ENCODE measurements at places on chromosomes 7 and 10.

- no peak for DNase-seq
Measured at GRCh38 chr10:58081353-58081752, 186.3 kb downstream of the IPMK start.

GRCh38 chr10:7277867-7278266 lies 133.0 kb downstream of the SFMBT2 start:
- DNase-seq, result no peak

DNA sequence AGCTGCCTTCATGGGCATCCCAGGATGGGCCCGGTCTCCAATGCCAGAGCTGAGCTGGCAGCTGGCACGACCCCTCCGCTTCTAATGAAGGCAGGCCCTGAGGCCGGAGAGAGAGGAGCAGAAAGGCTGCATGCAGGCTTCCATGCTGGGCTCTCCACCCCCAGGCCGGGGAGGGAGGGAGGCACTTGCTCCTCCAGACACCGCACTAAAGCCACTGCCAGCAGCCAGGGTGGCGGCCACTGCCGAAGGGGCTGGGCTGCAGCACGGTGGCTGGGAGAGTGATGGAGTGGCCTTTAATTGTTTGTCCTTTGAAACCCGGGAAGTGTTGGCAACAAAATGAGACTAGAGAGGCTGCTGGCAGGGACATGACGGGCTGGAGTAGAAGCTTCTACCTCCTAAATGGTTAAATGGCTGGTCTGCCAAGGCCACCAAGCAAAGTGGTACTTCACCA lies 236.5 kb downstream of the SKAP2 start:
- DNase-seq, result no peak

DNA sequence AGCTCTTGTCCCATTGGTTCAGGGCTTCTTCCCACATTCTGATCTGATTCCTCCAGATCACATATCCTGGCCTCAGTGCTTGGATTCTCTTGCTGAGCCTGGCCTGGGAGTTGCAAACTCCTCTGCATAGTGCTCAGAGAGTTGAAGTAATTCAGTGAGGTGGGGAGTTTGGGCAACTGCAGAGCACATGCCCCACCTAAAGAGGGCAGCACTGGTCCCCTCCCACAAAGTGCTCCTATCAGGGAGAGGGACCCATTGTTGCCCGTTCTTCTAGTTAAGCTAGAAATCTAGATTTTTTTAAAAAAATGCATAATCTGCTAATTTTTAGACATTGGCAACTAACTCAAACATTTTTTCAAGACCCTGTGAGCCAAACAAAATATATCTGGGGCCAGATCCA lies 45.1 kb downstream of the CHN2 start:
- no peak for DNase-seq

- DNase-seq, result no peak
Measured at GRCh38 chr7:79590916-79591623, 137.6 kb upstream of the MAGI2 start.

- no peak for DNase-seq
Measured at GRCh38 chr10:113104047-113104446, 154.0 kb downstream of the TCF7L2 start.

- no peak for DNase-seq
Measured at GRCh38 chr10:13360587-13360986, 12.5 kb upstream of the SEPHS1 start.

DNA sequence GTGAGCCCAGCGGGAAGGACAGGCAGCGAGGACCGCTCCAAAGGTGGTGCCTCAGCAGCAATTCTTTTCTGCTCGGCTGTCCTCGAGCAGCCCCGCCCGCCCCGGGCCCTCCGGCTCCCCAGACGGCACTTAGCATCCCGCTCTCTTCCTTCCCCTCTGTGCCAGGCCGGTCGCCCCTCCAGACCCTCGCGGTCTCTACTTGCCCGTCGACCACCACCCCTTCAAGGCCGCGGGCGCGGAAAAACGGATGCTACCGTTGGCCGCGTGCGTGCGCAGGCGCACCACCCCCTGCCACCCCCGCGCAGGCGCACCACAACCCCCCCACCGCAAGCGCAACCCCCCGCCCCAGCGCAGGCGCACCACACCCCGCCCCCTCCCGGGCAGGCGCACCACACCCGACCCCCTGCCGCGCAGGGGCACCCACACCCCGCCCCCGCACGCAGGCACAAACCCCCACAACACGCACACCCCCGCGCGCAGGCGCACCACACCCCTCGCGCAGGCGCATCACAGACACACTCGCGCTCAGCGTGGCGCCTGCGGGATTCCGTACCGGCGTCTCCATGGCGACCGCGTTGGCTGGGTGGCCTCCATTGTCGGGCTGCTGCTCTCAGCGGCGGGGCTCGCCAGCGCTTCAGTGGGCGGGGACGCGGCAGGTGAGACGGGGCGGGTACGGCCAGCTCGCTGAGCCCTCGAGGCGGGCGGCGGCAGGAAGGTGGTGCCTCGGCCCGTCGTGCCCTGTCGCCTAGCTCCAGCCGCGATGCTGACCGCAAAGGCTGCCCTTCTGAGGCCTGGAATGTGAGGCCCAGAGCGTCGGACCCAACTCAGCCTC lies at the start of gene LRRC27:
TSS of gene LRRC27 (plus strand) at position 593 of the 832 bp plus-strand sequence. CDS start 1,332 bp downstream, outside the sequence.
- peak; percentile 99 for DNase-seq

GRCh38 chr10:75108684-75109458 lies 2.6 kb upstream of the SAMD8 start:
- no peak for DNase-seq

- DNase-seq, result no peak
Measured at GRCh38 chr7:92451645-92452044, 4.4 kb downstream of the GATAD1 start.

- no peak for DNase-seq
Measured at GRCh38 chr7:154738216-154738615, 264.7 kb downstream of the PAXIP1 start.

DNA sequence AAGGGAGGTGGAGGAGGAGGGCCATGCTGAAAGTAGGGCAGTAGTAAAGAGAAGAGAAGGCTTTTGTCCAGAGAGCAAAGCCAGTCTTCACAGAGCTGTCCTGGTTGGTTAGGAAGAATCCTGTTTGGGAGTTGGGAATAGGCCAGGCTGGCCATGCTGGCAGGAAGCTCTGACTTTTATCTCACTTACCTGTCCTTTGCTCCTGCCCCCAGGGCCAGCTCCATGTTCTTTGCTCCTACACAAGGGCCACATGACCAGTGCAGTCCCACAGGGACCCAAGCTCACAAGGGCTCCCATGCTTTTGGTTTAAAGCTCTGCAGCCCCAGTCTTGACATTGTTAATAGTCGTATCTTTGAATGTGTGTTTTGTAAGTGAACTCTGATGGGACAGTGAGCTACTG lies 161.6 kb upstream of the KMT2E start:
- DNase-seq, result no peak

DNA sequence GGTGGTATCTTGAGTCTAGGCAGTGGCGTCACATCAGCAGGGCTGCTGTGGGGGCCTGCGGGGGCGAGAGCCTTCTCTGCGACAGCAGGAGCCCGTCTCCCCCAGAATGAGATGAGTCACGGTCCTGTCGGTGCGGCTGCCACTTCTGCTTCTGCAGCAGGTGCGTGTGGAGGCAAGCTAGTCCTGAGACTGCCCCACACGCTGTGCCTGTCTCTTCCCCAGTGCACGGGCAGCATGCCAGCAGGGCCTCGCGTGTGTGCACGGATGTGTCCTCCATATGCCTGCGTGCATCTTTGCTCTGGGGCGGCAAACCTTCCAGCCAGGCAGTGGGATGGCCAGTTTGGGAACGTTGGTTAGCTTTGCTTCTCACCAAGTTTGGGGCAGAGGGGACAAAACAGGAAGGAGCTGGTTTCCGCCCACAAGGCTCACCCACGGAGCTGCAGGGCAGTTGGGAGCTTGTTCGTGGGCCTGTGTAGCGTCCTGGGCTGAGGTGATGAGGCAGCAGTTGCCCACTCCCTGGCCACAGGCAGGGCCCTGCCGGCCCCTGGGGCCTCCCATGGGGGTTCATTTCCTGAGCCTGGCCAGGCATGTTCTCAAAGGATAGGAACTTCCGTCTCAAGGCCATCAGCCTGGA lies 60.8 kb upstream of the PPIF start:
- peak; percentile 61 for DNase-seq

DNA sequence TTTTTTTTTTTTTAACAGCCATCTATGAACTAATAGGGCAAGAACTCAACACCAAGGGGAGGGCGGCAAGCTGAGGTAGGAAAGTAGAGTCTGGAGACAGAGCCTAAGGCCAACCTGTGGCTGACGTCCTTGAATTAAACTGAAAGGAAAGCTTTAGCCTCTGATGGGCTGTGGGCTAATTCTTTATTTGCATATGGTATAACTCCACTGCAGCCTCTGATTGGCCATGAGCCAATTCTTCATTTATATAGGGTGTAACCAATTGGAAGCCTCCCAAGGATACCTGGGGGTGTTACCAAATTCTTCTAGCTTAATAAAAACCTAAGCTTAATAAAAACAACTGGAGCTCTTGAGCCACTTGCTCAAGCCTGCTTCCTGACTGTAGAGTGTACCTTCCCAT lies 10.3 kb downstream of the TYW1 start:
- DNase-seq, result no peak

DNA sequence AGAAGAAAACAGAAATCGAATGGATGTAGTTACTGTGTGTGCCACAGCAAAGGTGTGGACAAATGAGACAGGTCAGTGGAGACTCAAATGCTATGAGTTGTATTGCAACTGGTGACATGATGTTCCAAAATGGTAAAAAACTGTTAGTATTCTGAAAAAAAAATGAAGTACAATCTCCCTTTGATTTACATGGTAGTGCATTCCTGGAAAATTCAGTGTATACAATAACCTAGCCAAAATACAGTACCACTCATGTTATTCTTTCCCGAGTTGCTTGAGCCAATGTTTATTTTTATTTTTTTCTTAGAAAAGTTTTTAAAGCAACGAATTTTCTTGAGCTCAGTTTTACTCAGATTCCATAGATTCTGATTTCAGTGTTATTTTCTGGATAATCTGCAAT lies 47.7 kb upstream of the ODAD2 start:
- DNase-seq, result no peak

DNA sequence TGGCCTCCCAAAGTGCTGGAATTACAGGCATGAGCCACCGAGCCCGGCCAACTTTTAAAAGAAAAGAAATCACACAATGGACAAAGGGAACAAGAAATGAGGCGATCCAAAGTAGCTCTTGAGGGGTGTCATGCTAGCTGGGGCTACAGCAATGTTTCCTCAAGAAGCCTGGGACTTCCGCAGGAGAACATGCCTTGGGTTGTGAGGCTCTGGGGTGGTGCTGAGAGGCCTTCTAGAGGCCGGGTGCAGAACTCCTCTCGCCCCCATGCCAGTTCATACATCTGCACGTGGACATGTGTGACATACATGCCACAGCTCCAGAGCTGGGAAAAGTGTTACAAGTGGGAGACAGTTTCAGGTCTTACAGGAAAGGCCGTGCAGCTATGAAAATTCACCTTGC lies 238.2 kb downstream of the SKAP2 start:
- DNase-seq, result no peak

GRCh38 chr7:137454246-137454724 lies 110.8 kb upstream of the PTN start:
- no peak for DNase-seq

DNA sequence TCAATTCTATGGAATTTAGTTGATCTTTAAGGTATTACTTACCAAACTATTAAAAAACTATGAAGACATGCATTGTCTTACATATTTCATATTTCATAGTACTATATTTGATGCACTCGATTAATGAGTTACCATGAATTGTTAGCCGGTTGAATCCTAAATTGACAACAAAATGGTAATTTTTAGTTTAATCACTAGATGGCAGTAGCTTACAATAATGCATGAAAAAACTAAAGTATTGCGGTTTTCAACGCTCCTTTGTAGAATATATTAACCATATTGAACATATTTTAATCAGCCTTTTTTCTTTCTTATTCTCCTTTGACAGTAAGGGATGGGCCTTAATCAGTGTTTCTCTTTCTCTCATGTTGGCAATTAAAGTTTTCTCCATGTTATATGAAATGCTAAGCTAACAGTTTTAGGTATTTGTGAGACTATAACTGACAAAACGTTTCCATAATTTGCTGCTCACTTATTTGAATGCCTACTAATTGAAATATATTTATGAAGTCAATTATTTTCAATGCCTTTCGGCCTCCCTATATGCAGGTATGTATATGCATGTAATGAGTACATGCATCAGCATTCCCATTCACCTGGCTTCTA lies 48.5 kb upstream of the ARL4A start:
- no peak for DNase-seq

DNA sequence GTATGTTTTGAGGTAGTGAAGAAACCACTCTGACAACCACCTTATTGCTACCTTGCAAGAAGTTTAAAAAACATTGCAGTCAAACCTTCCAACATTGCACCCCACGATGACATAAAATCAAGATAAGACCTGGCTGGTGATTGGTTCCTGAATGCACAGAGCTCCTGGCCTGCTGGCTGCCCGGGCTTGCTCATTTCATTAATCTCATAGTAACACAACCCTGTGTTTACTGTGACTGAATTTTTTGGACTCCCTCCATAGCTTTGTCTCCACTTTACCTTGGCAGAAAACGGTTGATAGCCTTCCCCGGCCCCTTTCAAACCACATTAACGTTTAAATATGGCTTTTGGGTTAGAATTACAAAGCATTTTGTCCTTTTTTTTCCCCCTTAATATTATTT lies 27.5 kb downstream of the VWA2 start:
- DNase-seq, result no peak

- no peak for DNase-seq
Measured at GRCh38 chr7:13259930-13260329, 572.5 kb downstream of the ARL4A start.

GRCh38 chr10:28881171-28881882 lies 204.0 kb downstream of the BAMBI start:
- no peak for DNase-seq

DNA sequence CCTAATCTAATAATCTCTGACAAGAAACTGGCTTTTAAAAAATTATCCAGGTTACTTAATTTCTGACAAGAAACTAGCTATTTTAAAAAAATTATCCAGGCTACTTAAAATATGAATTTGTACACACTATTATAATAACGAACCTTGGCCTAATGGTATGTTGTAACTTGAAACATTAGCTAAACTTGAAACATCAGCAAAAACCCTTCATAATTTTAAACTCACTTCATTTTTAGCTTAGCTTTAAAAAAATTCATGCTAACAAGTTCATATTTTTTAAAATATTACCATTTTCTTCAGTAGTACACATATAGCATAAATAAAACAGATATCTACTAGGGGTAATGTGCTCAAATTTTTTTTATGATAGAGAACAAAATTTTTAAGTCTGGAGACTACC lies 35.6 kb downstream of the BRAF start:
- no peak for DNase-seq

- DNase-seq, result no peak
Measured at GRCh38 chr7:391411-391951, 101.5 kb downstream of the FOXL3 start.

DNA sequence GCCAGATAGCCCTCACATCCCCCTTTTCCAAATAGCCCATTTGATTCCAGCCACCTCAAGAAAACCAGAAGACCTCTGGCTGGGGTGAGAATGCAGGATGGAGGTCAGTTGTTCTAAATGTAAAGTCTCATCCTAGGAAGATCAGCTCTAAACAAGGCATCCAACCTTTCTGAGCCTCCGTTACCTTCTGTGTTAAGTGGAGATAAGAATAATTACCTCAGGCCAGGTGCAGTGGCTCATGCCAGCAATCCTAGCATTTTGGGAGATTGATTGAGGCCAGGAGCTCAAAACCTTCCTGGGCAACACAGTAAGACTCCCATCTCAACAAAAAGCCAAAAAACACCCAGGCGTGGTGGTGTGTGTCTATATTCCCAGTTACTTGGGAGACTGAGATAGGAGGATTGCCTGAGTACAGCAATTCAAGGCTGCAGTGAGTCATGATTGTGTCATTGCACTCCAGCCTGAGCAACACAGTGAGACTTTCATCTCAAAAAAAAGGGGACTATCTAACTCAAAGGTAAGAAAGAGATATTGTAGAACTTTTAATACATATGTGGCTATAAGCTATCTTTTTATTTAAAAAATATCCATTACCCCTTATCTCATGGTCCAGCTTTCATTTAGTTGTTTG lies 43.5 kb downstream of the PRTFDC1 start:
- DNase-seq, result no peak
